ENCODE measurements at places on chromosomes 2 and 18.

GRCh38 chr2:161033059-161033660 is 127.1 kb upstream of the TANK start:
- no peak for DNase-seq

- DNase-seq = no peak
These were observed 14.6 kb upstream of the NAPG start for GRCh38 chr18:10511236-10511635.

- no peak for DNase-seq
These were observed 79.2 kb downstream of the PRPF40A start for GRCh38 chr2:152638056-152638455.

- DNase-seq = no peak
These were observed 44.0 kb downstream of the CIB4 start for GRCh38 chr2:26597197-26597596.
